NCI-H187 (cell line): ENCODE measurements at places on chromosomes 1 and 21.

DNA sequence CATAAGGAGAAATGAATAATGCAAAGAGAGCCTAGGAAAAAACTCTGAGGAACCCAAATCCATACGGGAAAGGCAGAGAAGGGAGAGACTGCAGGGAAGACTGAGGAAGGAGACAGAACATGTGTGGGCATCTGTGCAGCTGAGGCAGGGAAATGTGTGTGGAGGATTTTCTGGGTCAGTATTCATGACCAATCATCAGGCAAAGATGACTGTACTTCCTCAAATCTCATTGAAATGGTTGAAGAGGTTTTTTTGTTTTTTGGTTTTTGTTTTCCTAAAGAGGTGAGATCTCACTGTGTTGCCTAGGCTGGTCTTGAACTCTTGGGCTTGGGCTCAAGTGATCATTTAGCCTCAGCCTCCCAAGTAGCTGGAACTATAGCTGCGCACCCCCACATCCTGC lies 15.7 kb downstream of the DIP2A start:
- no peak for DNase-seq

DNA sequence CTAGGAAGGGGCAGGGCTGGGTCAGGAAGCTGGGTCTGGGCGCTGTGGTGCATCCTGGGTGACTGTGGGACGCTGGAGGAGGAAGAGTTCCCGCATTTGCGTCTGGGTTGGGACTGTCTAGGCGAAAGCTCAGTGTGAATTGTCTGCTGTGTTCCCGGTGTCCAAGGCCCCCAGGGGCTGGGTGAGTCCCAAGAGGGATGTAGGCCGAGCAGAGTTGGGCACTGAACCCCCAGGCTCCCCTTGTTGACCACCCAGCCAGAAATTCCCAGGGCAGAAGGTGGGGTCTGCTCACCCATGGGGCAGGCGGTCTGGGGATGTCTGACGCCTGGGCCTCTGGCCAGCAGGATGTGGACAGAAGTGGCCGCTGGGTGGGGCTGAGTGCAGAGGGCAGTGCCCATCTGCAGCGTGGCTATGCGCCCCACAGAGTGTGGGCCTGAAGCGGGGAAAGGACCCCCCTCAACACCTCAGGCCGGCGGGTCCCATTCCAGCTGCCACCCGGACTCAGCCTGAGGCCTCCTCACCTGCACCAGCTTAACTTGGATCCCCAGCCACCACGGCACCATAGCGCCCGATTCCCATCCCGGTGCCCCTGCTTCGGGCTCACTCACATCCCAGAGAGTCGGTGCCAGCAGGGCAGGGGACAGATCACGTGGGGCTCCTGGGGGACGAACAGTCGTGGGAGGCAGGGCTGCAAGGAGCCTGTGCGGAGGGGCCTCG lies 37.0 kb upstream of the POFUT2 start:
- no peak for DNase-seq

GRCh38 chr21:36917471-36918158 lies 48.9 kb downstream of the HLCS start:
- no peak for DNase-seq

- DNase-seq, result no peak
Observed at GRCh38 chr1:22588899-22589422, 25.7 kb downstream of the EPHA8 start.

DNA sequence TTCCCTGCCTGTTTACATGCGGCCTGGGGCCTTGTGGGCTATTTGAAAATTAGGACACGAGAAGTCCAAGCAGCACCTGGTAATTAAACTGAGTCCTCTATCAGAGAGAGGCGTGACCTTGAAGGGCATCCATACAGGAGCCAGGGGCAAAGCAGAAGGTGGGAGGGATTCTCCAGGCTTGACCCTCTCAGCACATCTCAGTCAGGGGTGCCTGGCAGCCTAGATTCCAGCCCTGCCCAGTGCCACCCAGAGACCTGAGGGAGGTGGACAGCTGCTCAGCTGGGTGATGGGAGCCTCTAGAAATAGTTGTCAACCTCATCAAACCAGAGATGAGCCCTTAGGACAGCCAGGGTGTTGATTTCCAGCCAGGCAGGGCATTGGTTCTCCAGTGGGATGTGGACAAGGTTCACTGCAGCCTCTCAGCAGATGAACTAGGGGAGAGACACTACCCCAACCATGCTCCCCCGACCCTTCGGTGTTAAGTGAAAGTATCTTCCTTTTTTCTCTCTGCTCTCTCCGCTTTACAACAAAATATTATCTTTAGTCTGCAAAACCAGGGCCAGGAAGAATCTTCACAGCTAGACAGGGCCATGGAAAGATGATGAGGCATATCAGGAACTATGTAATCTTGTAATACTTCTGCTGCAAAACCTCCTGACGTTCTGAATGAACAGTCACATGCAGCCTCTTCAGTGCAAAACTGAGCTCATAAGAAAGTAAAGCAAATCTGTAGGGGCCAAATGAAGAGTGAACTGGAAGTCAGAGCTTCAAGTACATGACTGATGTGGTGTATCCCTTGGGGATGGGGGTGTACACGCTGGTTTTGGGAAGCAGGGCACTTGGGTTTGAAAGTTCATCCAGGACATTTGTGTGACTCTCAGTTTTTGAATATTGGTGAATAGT lies 35.9 kb upstream of the ATP5PO start:
- DNase-seq, result no peak

DNA sequence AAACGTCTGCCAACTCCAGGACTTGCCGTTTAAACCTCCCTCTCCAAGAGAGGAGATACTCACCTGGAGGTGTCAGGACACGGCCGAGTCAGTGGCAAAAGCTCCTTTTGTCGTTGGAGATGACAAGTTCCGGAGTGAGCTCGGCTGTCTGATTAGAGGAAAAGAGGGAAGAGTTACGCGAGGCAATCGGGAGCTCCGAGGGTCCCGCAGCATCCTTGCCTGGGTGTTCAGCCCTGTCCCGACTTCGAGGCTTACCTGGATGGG lies 497 bp downstream of the ID3 start:
- DNase-seq, result no peak
